Activated naive CD4-positive, alpha-beta T cell treated with anti-CD3 and anti-CD28 coated beads, Interleukin-2, amount 50 U/mL, for 72 hours (primary cell): ENCODE measurements at places on chromosomes 6 and 20.
A peak's percentile ranks its signal among the peaks of the same experiment; 100 is the strongest.

- DNase-seq = no peak
Observed at GRCh38 chr6:106227612-106228507, 97.7 kb downstream of the ATG5 start.

GRCh38 chr6:132933090-132933489 lies 118.7 kb downstream of the RPS12 start:
- no peak for DNase-seq

- peak; percentile 53 for DNase-seq
Observed at GRCh38 chr20:19661717-19662636, 96.1 kb upstream of the RIN2 start.

DNA sequence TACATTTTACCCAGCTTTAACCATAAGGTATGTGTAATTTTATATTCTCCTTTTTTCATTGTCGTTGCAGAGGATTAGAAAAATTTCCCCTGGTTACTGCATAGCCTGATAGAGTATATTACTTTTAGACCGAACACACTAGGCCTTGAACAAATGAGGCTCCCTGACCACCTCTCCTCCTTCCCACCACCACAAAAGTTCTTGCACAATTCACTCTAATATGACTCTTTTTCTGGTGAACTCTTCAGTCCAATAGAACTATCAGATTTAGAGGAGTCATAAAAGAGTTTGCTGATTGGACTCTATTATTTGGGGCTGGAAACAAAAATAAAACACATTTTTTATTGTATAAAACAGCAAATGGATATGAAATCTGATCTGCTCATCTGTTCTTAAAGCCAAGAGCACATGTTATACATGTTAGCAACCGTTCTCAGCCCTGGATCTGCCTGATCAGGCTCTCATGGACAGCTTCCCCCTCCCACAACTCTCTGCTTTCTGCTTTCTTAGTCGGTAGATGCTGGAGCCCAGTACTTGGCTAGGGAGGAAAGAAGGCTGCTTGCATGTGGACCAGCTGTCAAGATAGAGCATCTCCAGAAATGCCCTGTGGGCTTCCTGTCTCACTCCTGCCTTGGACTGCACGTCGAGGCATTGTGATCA lies 83.5 kb downstream of the CD164 start:
- no peak for DNase-seq

DNA sequence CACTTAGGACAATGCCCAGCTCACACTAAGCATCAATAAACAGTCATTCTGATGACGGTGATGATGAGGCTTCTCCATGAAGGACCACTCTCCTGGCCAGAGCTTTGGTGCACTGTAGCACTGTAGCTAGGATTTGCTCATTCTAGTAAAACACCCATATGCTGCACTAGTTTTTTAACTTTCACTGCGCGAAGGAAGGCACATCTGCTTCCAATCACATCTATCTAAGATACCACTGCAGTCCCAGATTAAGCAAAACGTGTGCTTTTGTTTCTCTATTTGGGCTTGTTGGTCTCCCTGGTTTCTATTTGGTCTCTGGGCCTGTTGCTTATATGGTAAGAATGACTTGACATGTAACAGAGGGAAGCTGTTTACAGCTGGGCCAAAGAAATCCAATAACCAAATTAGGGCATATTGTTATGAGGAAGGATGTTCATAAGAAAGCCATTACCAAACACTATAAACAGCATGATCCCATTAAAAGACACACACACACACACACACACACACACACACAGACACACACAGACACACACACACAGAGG lies 62.4 kb downstream of the FAM229B start:
- no peak for DNase-seq

GRCh38 chr6:150627585-150628025 lies 27.9 kb downstream of the PLEKHG1 start:
- no peak for DNase-seq

DNA sequence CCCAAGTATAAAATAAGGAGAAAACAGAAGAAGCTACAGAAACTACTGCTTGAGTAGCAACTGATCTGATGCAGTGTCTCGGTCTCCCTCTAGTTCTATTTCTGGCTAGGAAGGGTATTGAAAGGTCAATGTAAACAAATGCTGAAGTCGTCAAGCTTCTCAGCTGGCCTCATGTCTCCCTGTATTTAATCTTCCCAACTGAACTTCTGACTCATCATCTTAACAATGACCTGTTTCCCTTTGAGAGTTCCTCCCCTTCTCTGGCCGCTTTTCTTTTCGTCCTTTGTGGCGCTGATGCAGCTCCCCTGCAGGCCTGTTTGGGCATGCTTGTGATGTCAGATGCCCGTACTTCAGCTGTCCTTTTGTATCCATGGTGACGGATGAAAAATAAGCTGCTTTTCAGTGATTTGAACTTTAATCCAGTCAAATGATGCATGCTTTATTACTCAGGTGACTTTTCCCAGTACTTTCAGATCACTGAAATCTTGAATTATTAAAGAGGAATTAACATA lies 7.8 kb upstream of the LCA5 start:
- DNase-seq = no peak

DNA sequence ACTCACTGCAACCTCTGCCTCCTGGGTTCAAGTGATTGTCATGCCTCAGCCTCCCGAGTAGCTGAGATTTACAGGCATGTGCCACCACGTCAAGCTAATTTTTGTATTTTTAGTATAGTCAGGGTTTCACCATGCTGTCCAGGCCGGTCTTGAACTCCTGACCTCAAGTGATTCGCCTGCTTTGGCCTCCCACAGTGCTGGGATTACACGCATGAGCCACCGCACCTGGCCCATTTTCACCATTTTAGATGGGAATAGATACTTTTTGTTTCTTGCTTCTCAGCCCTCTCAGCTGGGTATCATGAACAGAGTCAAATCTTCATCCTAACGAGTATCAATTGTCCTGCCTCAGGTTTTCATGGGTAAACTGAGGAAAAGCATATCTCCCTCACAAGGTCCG lies 235.0 kb downstream of the CDC5L start:
- no peak for DNase-seq

DNA sequence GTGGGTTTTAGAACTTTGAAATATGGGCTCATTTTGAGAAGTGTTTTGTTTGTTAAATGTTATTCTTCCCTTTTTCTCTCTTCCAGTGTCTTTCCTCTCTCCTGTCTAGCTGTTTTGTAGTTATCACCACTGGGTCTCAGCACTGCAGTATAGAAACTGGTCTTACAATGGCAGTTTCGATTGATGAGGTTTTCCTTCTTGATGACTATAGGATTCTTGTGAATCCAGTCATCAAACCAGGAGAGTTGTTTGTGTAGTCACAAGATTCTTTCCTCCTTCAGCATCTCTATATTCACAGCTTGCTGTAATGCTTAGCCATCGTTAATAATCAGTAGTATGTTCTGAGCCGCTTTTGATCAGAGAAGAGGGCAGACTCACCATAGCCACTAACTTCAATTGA lies 172.3 kb downstream of the OGFRL1 start:
- no peak for DNase-seq

DNA sequence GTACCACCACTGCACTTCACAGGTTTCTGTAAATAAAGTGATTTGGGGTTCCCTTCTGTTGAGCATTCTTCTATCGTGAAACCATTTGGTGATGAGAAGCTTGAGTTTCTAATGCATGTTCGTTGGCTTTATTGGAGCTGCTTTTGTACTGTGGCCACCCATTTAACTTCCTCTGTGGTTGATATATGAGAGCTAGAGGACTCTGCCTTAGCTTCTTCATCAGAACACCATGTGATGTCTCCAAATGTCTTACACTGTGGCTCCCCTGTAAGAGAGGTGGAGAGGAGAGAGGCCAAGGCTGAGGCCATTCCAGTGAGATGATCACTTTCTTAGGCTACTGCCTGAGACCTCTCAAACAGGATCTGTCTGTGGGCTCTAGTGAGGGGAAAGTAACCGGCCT lies 114.5 kb downstream of the SLC16A10 start:
- DNase-seq = no peak

DNA sequence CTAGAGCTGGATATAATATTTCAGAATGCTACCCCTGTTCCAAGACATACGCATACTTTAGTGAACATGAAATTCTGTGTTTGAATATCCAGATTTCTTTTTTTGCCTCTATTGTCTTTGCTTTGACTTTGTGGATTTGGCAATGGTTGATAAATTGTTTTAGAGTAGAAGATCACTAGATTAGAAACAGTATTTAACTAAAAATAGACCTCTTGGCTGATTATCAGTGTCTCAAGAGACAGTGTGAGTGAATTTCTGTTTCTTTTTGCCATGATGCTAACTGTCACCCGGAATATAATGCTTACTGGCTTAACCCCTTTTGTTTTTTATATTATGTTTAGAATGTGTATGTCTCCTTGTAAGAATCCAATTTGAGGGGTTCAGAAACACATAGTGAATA lies 102.5 kb downstream of the PLCB1 start:
- no peak for DNase-seq

GRCh38 chr6:1597924-1598323 lies 11.8 kb upstream of the FOXC1 start:
- no peak for DNase-seq

DNA sequence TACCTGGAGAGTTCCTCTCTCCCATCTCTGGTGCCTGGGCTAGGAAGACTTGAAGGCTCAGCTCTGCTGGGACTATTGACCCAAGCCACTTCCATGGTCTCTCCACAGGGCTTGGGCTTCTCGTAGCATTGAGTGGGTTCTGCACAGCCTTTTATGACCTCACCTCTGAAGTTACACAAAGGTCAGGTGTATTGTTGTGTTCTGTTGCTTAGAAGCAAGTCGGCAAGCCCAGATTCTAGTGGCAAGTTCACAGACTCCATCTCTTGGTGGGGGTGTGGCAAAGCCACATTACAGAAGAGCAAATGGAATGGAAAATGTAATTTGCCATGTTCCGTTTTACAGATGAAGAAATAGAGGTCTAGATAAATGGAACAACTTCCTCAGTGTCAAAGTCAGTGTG lies 13.5 kb downstream of the BPI start:
- DNase-seq = no peak

- DNase-seq = no peak
Observed at GRCh38 chr6:124670801-124671200, 291.4 kb upstream of the RNF217 start.

DNA sequence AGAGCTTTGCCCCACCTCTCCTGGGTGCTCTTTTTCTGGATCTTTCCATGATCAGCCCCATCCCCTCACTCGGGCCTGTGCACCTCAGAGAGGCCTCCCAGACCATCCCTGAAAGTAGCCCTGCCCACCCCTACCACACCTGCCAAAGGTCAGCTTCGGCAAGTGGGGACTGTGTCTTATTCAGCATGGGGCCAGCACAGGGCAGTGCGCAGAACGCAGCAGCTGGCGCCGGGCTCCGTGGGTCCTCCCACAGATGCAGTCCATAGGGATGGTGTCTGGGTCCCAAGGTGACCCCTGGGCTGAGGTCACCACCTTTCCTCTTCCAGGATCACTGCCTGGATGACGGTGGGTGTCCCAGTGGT lies 79.4 kb downstream of the CEBPB start:
- DNase-seq = no peak

DNA sequence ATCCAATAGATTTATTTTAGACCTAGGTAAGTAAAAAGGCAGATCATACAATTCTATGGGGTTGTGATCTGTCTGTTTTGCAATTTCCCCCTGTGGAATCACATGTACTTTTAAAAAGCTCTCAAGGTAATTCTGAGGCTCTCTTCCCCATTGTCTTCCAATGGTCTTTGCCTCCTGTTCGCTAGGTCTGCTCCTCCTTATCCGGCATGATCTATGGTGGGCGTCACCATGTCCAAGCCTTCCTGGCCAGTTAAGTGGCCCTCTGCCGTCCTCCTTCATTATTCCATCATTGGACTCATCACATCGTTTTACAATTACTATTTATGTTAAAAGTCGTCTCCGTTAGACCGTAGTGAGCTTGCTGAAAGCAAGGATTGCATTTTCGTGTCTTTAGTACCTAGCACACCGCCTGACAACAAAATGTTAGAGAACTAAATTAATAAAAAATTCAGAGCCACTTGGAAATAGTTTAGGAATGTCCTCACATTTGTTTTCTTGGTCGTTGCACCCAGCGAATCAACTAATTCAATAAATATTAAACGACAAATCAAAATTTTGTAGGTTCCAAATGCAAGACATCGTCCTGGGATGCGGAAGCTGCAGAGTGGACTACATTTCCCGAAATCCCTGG lies 2.2 kb upstream of the STXBP5 start:
- no peak for DNase-seq

- DNase-seq = peak; percentile 74
Observed at GRCh38 chr6:136593748-136594490, 43.7 kb upstream of the MAP7 start.

DNA sequence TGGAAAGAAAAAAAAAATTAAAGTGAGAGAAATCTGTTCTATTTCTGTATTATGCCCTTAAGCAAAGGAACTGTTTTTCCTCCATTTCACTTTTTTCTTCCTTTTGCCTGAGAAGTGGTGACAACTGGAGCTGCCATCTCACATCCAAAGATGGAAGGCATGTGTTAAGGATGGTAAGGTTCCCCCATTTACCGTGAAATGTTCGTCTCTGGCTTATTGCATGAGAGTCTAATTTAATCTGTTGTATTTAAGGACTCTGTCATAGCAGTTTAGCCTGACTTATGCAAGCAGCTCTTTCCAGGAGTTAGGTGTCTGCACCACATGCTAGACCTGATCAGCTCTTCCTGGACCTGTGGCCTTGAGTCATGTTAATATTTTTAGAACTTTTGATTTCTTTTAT lies 389.5 kb upstream of the MAP3K7 start:
- DNase-seq = no peak

DNA sequence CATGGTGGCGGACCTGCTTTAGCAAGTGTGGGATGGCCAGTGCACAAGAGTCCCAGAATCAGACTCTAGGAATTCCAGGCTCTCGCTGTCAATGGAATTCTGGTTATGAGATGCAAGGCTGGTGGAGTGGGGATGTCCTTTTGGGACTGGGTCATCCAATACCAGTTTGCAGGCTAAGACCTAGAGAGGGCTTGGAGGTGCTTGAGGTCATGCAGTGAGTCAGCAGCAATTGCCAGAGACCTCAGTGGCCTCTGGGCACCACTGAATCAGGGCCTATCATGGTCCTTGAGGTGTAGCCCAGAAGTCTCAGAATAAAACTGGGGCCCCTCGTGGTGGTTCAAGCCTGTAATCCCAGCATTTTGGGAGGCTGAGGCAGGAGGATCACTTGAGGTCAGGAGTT lies 1.4 kb upstream of the SCRT2 start:
- no peak for DNase-seq
